Hepatocyte (in vitro differentiated cells): ENCODE measurements at places on chromosomes 4 and X. TPM values are rescaled to one million over a fixed set of nuclear protein-coding genes. Genes with fewer than 3 reads are reported as not detected.

GRCh38 chrX:4708970-4709760 lies 995.7 kb upstream of the PRKX start:
- peaks cover 30% of the 10 kb centered on the region for H3K4me1 ChIP-seq
- H3K27ac ChIP-seq = peak overlapping the region; percentile 93
- no peaks in the 10 kb centered on the region for H3K27me3 ChIP-seq
- no peaks in the 10 kb centered on the region for H3K36me3 ChIP-seq
- H3K4me3 ChIP-seq = no peak overlapping the region

DNA sequence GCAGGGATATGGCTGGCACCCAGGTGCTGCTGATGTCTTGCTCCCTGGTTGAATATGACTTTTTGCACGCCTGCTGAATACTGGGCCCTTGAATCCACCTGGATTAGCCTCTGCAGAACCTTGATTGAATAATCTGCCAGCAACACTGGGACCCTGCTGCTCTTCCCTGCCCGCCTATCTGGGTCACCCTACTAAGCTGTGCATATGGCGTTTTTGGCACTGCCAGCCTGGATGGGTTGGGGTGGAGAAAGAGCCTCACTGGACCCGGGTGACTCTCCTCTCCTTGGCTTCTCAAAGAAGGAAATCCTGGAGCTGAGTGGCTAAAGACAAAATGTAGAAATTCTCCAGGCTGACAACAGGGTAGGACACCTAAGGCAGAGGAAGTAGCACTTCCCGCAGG lies 100.0 kb downstream of the MAOA start:
- no peaks in the 10 kb centered on the region for H3K4me1 ChIP-seq
- no peaks in the 10 kb centered on the region for H3K36me3 ChIP-seq
- no peak overlapping the region for H3K4me3 ChIP-seq
- DNase-seq = no peak

GRCh38 chrX:150421816-150422215 lies 58.7 kb downstream of the MAMLD1 start:
- no peak overlapping the region for H3K27ac ChIP-seq
- H3K36me3 ChIP-seq = no peaks in the 10 kb centered on the region
- no peaks in the 10 kb centered on the region for H3K27me3 ChIP-seq
- H3K4me3 ChIP-seq = no peak overlapping the region
- DNase-seq = no peak
- no peaks in the 10 kb centered on the region for H3K4me1 ChIP-seq

GRCh38 chr4:119832776-119833175 lies 204.2 kb upstream of the PDE5A start:
- H3K27me3 ChIP-seq = no peaks in the 10 kb centered on the region
- no peaks in the 10 kb centered on the region for H3K4me1 ChIP-seq
- H3K4me3 ChIP-seq = no peak overlapping the region
- H3K27ac ChIP-seq = no peak overlapping the region

DNA sequence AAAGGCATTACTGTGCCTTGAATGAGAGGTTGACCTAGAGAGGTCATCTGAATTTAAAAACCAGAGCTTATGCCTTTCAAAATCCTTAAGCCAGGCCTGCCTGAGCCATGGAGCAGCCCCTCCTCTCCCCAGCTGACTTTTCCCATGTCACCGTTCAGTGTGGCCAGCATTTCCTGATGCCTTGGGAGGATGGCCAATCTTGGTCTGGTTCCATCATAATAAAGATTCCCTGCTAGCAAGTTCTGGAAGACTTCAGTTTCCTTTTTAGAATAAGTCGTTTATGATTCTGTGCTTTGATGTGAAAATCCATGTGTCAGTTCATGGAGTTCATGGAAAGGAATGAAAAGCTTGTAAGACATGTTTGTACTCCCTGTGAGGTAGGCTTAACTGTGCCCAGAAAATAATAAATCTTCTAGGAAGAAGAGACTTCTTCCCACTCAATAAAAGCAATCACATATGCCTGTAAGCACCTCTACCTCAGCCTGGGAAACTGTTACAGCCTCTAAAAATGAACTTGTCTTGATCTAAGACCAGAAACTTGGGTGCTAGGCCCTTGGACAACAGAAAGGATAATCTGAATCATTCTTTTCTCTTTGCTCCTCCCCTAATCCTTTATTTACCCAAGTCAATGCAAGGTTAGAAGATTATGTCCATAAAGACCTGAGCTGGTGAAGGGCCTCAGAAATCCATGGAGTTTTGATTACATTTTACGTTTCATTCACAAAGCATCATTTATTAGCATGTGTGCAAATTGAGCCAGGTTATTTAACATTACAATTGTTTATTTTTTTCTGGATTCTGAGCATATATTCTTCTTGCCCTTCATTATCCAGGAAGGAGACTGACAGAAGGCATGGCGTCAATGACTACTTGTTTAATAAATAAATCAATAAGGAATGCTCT lies 84.0 kb upstream of the TBC1D9 start:
- no peaks in the 10 kb centered on the region for H3K27me3 ChIP-seq
- no peak overlapping the region for H3K4me3 ChIP-seq
- no peaks in the 10 kb centered on the region for H3K36me3 ChIP-seq
- peaks cover 14% of the 10 kb centered on the region for H3K4me1 ChIP-seq
- H3K27ac ChIP-seq = peak overlapping the region; percentile 65

- H3K4me1 ChIP-seq = peaks cover 6% of the 10 kb centered on the region
- peak overlapping the region; percentile 58 for H3K27ac ChIP-seq
- DNase-seq = no peak
- H3K36me3 ChIP-seq = no peaks in the 10 kb centered on the region
Observed at GRCh38 chrX:55716937-55717336, 612 bp upstream of the RRAGB start.

DNA sequence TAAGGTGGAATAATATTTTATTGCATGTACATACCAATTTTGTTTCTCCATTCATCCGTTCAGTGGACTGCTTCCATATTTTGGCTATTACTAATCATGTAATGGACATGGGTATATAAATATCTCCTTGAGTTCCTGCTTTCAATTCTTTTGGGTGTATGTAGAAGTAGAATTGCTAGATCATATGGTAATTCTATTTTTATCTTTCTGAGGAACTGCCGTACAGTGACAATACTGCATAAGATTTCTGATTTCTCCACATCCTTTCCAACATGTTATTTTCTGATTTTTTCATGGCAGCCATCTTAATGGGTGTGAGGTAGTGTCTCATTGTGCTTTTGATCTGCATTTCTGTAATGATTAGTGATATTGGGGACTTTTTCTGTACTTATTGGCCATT lies 19.2 kb downstream of the ALPK1 start:
- no peaks in the 10 kb centered on the region for H3K36me3 ChIP-seq
- no peak overlapping the region for H3K27ac ChIP-seq
- DNase-seq = no peak
- no peaks in the 10 kb centered on the region for H3K4me1 ChIP-seq

- H3K36me3 ChIP-seq = no peaks in the 10 kb centered on the region
- peak; percentile 31 for DNase-seq
- H3K4me1 ChIP-seq = no peaks in the 10 kb centered on the region
Observed at GRCh38 chr4:30722359-30723200, 2.4 kb downstream of the PCDH7 start.

GRCh38 chr4:42656679-42656943 lies 294 bp downstream of the ATP8A1 start:
- no peak for DNase-seq
- H3K36me3 ChIP-seq = no peaks in the 10 kb centered on the region
- no peaks in the 10 kb centered on the region for H3K27me3 ChIP-seq
- peak overlapping the region; percentile 75 for H3K27ac ChIP-seq
- peaks cover 14% of the 10 kb centered on the region for H3K4me1 ChIP-seq
- peak overlapping the region; percentile 92 for H3K4me3 ChIP-seq

DNA sequence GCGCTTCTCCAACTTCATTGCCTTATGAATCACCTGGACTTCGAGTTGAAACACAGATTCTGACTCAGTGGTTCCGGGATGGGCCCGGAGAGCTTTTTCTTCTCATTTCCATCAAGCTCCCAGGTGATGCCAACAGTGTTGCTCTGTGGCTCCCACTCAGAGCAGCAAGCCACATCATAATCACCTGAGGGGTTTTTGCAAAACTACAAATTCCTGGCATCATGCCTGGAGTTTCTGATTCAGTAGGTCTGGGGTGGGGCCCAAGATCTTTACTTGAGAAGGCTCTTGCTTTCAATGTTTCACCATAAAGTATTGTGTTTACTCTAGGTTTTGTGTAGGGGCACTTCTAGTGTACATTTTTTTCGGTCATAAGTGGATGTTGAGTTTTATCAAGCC lies 7.0 kb downstream of the MTM1 start:
- H3K27ac ChIP-seq = peak overlapping the region; percentile 52
- H3K4me1 ChIP-seq = peaks cover 5% of the 10 kb centered on the region
- H3K4me3 ChIP-seq = no peak overlapping the region
- DNase-seq = peak; percentile 16
- H3K27me3 ChIP-seq = no peaks in the 10 kb centered on the region

GRCh38 chr4:2059726-2060602 lies 837 bp downstream of the NAT8L start:
- peaks cover 28% of the 10 kb centered on the region for H3K27me3 ChIP-seq
- peak; percentile 53 for DNase-seq
- no peaks in the 10 kb centered on the region for H3K36me3 ChIP-seq
- no peak overlapping the region for H3K4me3 ChIP-seq

- no peaks in the 10 kb centered on the region for H3K36me3 ChIP-seq
- no peak overlapping the region for H3K27ac ChIP-seq
- no peaks in the 10 kb centered on the region for H3K27me3 ChIP-seq
- DNase-seq = no peak
- H3K4me1 ChIP-seq = no peaks in the 10 kb centered on the region
Observed at GRCh38 chr4:18914182-18914581, 892.6 kb upstream of the LCORL start.

DNA sequence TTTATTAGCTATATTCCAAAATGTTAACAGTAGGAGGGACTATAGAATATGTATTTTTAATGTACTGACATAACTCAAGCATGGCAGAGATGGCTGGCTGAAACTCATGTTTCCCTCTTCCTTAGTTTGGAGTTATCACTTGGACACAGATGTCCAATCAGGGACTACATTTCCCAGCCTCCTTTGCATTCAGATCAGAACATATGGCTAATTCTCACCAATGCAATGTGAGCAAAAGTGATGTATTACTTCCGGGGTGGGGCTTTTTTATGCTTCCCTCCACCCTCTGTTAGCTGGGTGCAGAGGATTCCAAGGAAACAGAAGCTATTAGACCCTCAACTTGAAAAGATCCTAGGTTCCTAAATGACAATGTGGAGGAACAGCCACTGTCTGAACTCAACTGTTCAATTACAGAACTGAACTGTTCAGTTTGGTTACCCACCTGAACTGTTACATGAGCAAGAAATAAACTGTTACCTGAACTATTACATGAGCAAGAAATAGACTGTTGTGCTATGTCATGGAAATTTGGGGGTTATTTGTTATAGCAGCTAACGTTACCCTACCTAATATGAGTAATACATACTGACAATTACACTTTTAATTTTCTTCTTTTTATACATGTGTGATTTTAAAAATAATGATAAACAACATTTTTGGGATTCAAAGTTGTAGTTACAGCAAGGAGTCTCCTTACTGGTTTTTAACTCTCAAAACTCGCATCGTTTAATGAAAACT lies 29.6 kb upstream of the ERVMER34-1 start:
- H3K27ac ChIP-seq = no peak overlapping the region
- no peaks in the 10 kb centered on the region for H3K27me3 ChIP-seq
- no peaks in the 10 kb centered on the region for H3K36me3 ChIP-seq
- DNase-seq = no peak

- H3K4me1 ChIP-seq = no peaks in the 10 kb centered on the region
- H3K4me3 ChIP-seq = no peak overlapping the region
- H3K27ac ChIP-seq = no peak overlapping the region
- H3K36me3 ChIP-seq = no peaks in the 10 kb centered on the region
Observed at GRCh38 chr4:18250564-18250963, 229.0 kb upstream of the LCORL start.

DNA sequence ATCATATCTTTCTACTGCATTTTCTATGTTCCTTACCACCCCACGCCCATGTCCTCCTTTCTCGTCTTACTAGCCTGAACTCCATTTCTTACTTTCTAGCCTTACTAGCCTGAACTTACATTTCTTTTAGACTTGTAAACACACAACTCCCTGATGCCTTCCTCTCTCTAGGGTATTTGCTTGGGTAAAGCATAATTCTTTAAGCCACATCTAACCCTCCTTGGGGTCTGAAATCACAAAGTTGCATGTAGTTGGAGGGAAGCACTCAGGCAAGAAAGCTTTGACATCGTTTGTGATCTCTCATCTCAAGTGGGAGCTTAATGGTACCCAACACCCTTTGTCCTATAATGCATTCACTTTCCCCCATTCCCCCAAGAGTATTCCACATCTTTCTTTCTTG lies 124.4 kb downstream of the SPOCK3 start:
- no peaks in the 10 kb centered on the region for H3K27me3 ChIP-seq
- H3K4me1 ChIP-seq = no peaks in the 10 kb centered on the region
- DNase-seq = no peak
- no peaks in the 10 kb centered on the region for H3K36me3 ChIP-seq
- no peak overlapping the region for H3K4me3 ChIP-seq

- H3K4me3 ChIP-seq = no peak overlapping the region
- no peak overlapping the region for H3K27ac ChIP-seq
- H3K27me3 ChIP-seq = no peaks in the 10 kb centered on the region
- no peaks in the 10 kb centered on the region for H3K36me3 ChIP-seq
- H3K4me1 ChIP-seq = no peaks in the 10 kb centered on the region
- peak; percentile 58 for DNase-seq
Observed at GRCh38 chr4:144591401-144591800, 54.6 kb upstream of the HHIP start.

- H3K4me1 ChIP-seq = no peaks in the 10 kb centered on the region
- H3K36me3 ChIP-seq = no peaks in the 10 kb centered on the region
- no peaks in the 10 kb centered on the region for H3K27me3 ChIP-seq
- H3K4me3 ChIP-seq = no peak overlapping the region
- H3K27ac ChIP-seq = no peak overlapping the region
- DNase-seq = no peak
Observed at GRCh38 chr4:174317531-174317930, 33.8 kb downstream of the CEP44 start.

- no peaks in the 10 kb centered on the region for H3K27me3 ChIP-seq
- DNase-seq = peak; percentile 20
- peaks cover 24% of the 10 kb centered on the region for H3K4me1 ChIP-seq
- H3K36me3 ChIP-seq = no peaks in the 10 kb centered on the region
Observed at GRCh38 chr4:11615601-11616000, 186.9 kb upstream of the HS3ST1 start.

- H3K36me3 ChIP-seq = no peaks in the 10 kb centered on the region
- no peak overlapping the region for H3K27ac ChIP-seq
- H3K27me3 ChIP-seq = no peaks in the 10 kb centered on the region
- peak; percentile 14 for DNase-seq
- no peaks in the 10 kb centered on the region for H3K4me1 ChIP-seq
- H3K4me3 ChIP-seq = no peak overlapping the region
Observed at GRCh38 chr4:101232074-101232776, 115.1 kb downstream of the PPP3CA start.

The CFP gene
- 0.23 TPM in 1 of 2 replicates, not detected in the other for total RNA-seq

The PALLD gene
- total RNA-seq = 68.9 and 85.2 TPM in 2 replicates

The SHISA3 gene
- total RNA-seq = 0.17 and 1.5 TPM in 2 replicates

The CYP4V2 gene
- total RNA-seq = 17.5 and 24.6 TPM in 2 replicates

The TBX22 gene
- total RNA-seq = 0.08 and 0.10 TPM in 2 replicates

The AMER1 gene
- total RNA-seq = 6.3 TPM in 2 replicates

The EDA gene
- 15.6 and 19.1 TPM in 2 replicates for total RNA-seq
